Fibroblast of skin of left quadriceps (primary cell): ENCODE measurements at places on chromosomes 7 and 10.

GRCh38 chr10:31822616-31823318, 105.9 kb downstream of the ARHGAP12 start:
- DNase-seq: no peak

- DNase-seq: no peak
Observed at GRCh38 chr7:29989257-29989995, at the start of gene SCRN1. Gene SCRN1 (minus strand): TSS chr7:29989801. CDS start chr7:29969067, 20,734 bp downstream.

DNA sequence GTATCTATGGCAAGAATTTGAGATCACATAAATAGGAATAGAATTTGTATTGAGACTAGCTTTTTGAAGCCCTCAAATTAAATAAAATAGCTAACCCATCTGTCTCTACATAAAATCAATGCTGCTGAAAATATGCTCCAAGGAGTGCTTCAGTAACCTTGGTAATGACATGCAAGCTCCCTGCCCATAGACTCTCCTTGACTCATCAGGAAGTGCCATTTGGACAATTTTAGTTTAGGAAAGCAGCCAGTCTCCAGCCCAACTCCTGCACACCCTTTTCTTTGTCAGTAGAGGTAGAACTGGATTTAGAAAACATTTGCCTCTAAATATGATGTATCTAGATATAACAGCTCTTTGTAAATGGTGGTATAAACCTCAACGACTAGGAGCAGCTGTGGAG, 69.9 kb upstream of the PTPRZ1 start:
- no peak for DNase-seq

DNA sequence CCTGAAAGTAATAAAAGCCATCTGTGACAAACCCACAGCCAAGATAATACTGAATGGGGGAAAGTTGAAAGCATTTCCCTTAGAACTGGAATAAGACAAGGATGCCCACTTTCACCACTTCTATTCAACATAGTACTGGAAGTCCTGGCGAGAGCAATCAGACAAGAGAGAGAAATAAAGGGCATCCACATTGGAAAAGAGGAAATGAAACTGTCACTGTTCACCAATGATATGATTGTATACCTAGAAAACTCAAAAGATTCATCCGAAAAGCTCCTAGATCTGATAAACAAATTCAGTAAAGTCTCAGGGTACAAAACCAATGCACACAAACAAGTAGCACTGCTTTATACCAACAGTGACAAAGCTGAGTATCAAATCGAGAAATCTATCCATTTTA, 581.7 kb upstream of the TEX47 start:
- DNase-seq: no peak

DNA sequence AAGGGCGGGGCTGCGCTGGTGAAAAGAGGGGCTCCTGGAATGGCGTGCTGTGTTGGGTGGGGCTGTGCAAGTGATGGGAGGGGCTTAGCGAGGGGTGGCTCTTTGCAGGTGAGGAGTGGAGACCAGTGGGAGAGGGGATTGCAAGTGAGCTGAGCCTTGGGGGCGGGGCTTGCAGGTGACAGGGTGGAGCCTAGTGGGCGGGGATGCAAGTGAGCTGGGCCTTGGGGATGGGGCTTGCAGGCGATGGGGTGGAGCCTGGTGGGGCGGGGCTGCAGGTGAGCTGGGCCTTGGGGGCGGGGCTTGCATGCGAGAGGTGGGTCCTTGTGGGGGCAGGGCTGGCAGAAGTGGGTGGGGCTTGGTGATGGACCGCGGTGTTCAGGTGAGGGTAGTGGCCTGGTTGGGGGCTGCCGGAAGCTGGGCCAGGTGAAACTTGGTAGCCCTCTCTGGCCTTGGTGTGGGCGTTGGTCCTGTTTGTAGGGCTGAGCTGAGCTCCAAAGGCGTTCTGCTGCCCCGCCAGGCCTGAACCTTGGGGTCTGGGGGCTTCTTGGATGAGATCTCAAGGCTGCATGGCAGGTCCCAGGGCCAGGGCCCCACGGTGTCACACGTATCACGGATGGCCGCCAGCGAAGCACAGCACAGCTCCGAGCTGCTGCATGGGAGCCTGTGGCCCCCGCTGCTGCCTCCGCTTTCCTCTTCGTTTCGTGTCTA, 743 bp upstream of the PITRM1 start:
- no peak for DNase-seq

- peak; percentile 51 for DNase-seq
Observed at GRCh38 chr10:30000802-30001571, 58.4 kb downstream of the JCAD start.

- no peak for DNase-seq
Observed at GRCh38 chr7:66415659-66416265, 210.6 kb downstream of the TPST1 start.

GRCh38 chr7:136925556-136925955, 57.1 kb downstream of the CHRM2 start:
- DNase-seq: no peak

GRCh38 chr7:15607529-15608210, 45.9 kb upstream of the AGMO start:
- DNase-seq: peak; percentile 29

DNA sequence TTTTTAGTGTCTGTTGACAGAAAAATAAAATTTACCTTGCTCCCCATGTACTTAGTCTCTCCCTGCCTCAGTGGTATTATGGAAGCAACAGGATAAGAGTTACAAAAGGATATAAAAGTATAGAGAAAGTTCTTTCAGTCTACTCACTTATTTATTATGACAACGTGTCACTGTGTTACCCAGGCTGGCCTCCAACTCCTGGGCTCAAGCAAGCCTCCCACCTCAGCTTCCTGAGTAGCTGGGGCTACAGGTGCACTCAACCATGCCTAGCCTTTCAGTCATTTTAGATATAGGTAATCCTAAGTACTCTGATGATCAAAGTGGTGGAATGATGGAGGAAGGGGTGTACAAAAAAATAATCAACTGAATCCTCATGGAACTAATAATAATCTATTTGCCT, 215.2 kb upstream of the MKLN1 start:
- no peak for DNase-seq

GRCh38 chr7:19442016-19442785, 266.6 kb downstream of the POLR1F start:
- peak; percentile 52 for DNase-seq

- DNase-seq: no peak
Observed at GRCh38 chr10:132579027-132579859, 41.7 kb downstream of the INPP5A start.

GRCh38 chr10:15440204-15440711, 69.2 kb upstream of the FAM171A1 start:
- DNase-seq: no peak
